Spinal cord (tissue), 10 donors: ENCODE measurements at places on chromosomes 1 and 21.

DNA sequence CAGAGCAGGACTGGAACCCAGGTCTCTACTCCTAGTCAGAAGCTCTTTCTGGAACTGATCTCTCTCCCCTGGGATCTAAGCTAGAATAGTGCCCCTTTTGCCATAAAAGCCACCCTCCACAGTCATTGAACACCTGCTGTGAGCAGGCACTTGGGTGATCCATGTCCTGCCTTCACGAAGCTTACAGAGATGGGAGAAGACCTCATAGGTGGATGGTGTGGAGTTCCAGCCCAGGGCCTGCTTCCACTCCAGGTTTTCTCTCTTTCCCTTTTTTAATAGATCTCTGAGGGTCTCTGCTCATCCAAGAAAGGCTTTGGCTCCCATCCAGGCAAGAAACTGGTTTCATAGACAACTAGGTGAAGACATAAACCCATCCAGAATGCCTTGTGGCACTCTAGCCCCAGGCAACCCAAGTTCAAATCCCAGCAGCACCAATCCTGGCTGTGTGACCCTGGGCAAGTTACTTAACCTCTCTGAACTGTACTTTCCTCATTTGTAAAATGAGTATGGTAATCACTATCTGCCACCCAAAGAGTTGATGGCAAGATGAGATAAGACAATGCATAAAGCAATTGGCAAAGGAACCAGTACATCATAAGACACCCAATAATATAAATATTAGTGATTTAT, 46.4 kb upstream of the TMEM51 start:
- no peak overlapping the region for H3K27ac ChIP-seq
- no peak for DNase-seq
- peaks cover 26% of the 10 kb centered on the region for H3K36me3 ChIP-seq
- H3K27me3 ChIP-seq, result no peaks in the 10 kb centered on the region
- no peak overlapping the region for H3K4me3 ChIP-seq
- peaks cover 4% of the 10 kb centered on the region for H3K4me1 ChIP-seq

- H3K4me1 ChIP-seq, result no peaks in the 10 kb centered on the region
- no peak for DNase-seq
- H3K27me3 ChIP-seq, result no peaks in the 10 kb centered on the region
- no peak overlapping the region for H3K27ac ChIP-seq
Measured at GRCh38 chr1:15610167-15610566, 7.1 kb upstream of the DDI2 start.

DNA sequence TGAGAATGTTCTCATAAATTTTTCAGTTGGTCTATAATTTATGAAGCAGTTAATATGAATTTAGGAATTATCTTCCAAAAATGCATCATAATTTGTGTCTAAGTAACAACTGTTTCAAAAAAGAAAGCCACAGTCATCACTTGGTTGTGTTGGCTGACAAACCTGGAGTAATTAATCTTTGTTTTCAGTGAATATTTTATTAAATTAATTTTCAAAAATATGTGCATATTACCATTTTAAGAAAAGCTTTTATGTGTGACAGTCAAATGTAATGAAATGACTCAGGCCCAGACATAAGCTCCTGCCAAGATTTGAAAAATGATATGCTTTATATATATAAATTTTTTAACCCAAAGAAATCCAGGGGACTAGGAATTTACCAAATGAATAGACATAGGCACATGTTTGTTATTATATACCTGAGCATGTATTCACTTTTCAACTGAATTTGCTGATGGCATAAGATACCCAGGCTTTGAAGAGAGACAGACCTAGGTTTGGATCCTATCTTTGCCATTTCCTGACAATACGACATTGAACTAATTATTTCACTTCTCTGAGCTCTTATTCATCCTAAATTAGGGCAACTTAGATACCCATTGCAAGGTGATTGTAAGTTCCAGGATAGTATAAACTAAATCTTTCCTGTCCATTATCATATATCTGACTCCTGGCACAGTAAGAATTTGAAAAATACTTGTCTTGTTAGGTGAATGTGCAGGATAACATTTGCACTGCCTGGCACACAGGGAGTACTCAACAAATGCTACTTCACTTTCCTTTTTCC, 729.5 kb upstream of the ADGRL2 start:
- H3K27me3 ChIP-seq, result no peaks in the 10 kb centered on the region
- no peak overlapping the region for H3K27ac ChIP-seq
- H3K4me3 ChIP-seq, result no peak overlapping the region
- H3K36me3 ChIP-seq, result no peaks in the 10 kb centered on the region
- H3K4me1 ChIP-seq, result no peaks in the 10 kb centered on the region

DNA sequence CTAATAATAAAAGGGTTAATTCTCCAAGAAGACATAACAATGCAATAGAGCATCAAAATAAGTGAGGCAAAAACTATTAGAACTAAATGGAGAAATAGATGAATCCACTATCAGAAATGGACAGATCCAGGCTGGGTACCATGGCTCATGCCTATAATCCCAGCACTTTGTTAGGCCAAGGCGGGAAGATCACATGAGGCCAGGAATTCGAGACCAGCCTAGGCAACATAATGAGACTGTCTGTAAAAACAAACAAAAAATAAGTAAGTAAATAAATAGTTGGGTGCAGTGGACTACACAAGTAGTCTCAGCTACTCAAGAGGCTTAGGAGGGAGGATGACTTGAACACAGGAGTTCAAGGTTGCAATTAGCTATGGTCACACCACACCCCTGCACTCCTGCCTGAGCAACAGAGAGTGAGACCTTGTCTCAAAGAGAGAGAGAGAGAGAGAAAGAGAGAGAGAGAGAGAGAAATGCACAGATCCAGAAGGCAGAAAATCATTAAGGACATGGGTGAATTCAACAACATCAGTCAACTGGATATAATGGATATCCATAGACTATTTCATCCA, 12.3 kb downstream of the FRRS1 start:
- no peaks in the 10 kb centered on the region for H3K4me1 ChIP-seq
- no peak for DNase-seq
- H3K27me3 ChIP-seq, result no peaks in the 10 kb centered on the region

DNA sequence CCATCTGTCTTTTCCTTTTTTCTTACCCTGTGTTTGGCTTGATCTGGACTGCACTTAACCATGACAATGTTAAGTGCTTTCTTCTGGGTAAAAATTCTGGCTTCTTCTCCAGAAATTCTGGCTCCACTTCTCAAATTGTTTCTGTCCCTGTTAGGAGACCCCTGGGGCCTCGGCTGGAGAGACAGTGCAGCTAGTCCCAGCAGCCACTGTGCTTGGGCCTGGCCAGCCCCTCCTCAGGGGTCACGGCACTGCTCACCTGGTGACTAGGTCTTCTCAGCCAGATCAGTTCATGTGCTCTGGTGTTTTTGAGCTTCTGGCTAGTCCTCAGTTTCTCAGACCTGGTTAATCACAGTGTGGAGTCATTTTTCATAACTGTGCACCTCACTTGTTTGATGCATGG, 72.4 kb downstream of the ADARB1 start:
- H3K27ac ChIP-seq, result no peak overlapping the region
- H3K4me3 ChIP-seq, result no peak overlapping the region

GRCh38 chr1:154807048-154807591, 63.0 kb downstream of the KCNN3 start:
- H3K4me3 ChIP-seq, result no peak overlapping the region
- peaks cover 66% of the 10 kb centered on the region for H3K4me1 ChIP-seq
- H3K27ac ChIP-seq, result peak overlapping the region; percentile 5
- peaks cover 4% of the 10 kb centered on the region for H3K36me3 ChIP-seq

DNA sequence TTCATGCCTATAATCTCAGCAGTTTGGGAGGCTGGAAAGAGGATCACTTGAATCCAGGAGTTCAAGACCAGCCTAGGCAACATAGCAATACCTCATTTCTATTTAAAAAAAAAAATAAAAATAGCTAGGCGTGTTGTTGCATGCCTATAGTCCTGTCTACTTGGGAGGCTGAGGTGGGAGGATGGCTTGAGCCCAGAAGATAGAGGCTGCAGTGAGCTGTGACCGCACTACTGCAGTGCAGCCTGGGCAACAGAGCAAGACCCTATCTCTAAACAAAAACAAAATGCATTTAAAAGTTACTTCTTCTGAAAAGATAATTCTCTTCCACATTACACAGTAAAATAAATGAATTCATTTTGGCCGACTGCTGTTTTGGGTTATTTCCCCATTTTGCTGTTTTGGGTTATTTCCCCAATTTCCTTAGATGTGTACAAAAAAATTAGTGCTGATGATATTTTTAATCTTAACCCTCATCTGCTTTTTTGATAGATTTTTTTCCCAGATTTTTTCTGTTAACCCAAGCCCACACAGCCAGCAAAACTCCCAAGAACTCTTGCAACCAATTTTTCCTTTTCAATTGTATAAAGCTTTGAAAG, 23.0 kb upstream of the SAMSN1 start:
- DNase-seq, result no peak
- H3K27me3 ChIP-seq, result no peaks in the 10 kb centered on the region
- no peak overlapping the region for H3K4me3 ChIP-seq

DNA sequence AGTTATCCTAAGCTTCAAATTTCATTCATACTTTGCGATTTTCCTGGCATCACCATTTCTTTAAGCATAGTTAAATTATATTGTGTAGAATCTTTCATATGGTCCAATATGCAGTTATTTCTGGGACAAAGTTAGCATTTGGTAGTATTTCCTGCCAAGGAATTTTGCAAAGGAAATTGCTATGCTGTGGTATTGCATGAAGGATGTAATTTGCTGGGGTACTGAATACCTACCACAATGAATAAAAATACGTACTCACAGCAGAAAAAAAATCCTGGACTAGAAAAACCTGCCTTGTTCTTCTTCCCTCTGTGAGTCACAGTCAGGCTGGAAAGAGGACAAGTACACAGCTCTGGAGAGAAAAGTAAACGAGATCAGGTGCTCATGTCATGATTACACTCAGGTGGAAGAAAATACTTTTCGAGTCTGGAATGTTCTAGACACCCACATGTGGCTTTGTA, 241.2 kb downstream of the PTBP2 start:
- no peaks in the 10 kb centered on the region for H3K4me1 ChIP-seq
- H3K27me3 ChIP-seq, result no peaks in the 10 kb centered on the region
- no peak overlapping the region for H3K27ac ChIP-seq
- H3K4me3 ChIP-seq, result no peak overlapping the region
- H3K36me3 ChIP-seq, result no peaks in the 10 kb centered on the region
- no peak for DNase-seq

DNA sequence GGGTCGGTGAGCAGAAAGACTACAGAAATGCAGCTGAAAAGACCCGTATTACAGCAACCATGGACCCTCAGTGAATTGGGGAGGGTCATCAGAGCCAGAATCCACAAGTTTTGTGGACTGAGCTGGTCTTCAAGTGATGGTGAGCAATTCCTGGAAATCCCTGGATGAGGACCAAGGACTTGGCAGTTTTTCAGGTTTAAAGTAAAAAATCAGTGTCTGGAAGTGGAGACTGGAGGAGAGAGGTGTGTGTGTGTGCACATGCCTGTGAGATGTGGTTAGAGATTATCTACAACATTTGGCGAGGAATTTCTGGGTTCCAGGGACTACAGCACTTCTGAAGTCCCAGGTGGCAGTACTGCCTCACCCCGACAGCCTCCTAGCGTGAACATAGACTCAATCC, 56.4 kb downstream of the KIRREL1 start:
- no peak overlapping the region for H3K27ac ChIP-seq
- DNase-seq, result no peak
- H3K36me3 ChIP-seq, result no peaks in the 10 kb centered on the region
- H3K4me3 ChIP-seq, result no peak overlapping the region

DNA sequence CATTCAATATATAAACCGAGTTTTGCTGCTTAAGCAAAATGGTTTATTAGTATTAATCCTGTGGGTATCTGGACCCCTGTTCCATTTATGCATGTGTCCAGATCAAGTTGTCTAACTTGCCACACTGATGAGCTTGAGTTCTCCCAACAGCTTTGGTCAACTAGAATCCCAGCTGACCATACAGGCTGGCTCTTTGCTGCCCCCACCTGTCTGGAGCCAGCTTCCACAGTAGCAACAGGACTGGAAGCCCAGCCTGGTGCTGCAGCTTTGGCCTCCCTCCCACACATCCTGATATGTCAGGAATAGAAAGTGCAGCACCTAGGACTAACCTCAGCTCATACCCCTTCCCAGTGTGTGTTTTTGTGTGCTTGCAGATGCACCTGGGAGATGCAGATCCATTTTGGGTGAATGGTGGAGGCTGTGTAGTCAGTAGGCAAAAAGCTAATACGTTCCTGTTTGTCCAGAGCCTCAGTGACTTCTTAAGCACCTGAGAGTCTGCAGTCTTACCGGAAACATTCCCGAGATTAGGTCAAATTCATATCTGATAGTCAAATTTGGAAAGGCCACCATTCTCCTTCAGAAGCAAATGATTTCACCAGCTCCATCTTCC, 40.9 kb upstream of the BEND5 start:
- H3K36me3 ChIP-seq, result no peaks in the 10 kb centered on the region
- H3K4me3 ChIP-seq, result no peak overlapping the region
- H3K27ac ChIP-seq, result no peak overlapping the region

DNA sequence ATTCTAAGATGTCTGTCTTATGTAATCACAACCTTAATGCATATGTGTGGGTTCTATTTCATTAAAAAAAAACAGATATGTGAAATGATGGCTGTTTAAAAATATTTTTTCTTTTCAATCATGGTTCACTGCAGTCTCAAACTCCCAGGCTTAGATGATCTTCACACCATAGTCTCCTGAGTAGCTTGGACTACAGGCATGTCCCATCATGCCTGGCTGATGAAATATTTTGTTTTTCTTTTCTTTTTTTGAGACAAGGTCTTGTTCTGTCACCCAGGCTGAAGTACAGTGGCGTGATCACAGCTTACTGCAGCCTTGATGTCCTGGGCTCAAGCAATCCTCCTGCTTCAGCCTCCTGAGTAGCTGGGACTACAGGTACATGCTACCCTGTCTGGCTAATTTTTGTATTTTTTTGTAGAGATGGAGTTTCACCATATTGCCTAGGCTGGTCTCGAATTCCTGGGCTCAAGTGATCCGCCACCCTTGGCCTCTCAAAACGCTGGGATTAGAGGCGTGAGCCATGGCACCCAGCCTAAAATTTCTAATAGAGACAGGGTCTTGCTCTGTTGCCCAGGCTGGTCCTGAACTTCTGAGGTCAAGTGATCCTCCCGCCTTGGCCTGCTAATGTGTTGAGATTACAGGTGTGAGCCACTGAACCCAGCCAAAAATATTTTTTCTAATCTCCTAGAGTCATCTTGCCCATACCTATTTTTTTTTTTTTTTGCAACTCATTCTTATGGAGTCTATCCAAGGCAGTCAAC, 67.6 kb downstream of the GIPC2 start:
- H3K27me3 ChIP-seq, result no peaks in the 10 kb centered on the region
- H3K36me3 ChIP-seq, result no peaks in the 10 kb centered on the region
- H3K4me3 ChIP-seq, result no peak overlapping the region
- peaks cover 4% of the 10 kb centered on the region for H3K4me1 ChIP-seq
- no peak overlapping the region for H3K27ac ChIP-seq

- no peak overlapping the region for H3K4me3 ChIP-seq
- no peaks in the 10 kb centered on the region for H3K4me1 ChIP-seq
- H3K27me3 ChIP-seq, result no peaks in the 10 kb centered on the region
- peaks cover 89% of the 10 kb centered on the region for H3K36me3 ChIP-seq
Measured at GRCh38 chr1:12001996-12002493, 17.3 kb upstream of the MIIP start.

- H3K27me3 ChIP-seq, result no peaks in the 10 kb centered on the region
- H3K27ac ChIP-seq, result no peak overlapping the region
- H3K4me1 ChIP-seq, result no peaks in the 10 kb centered on the region
Measured at GRCh38 chr1:106831511-106831910, 225.0 kb upstream of the PRMT6 start.

- no peaks in the 10 kb centered on the region for H3K36me3 ChIP-seq
- H3K4me3 ChIP-seq, result no peak overlapping the region
- peaks cover 8% of the 10 kb centered on the region for H3K4me1 ChIP-seq
- H3K27me3 ChIP-seq, result no peaks in the 10 kb centered on the region
- no peak overlapping the region for H3K27ac ChIP-seq
- DNase-seq, result no peak
Measured at GRCh38 chr1:229119161-229119560, 151.8 kb upstream of the RAB4A start.
